ENCODE measurements at places on chromosomes 2 and 18.

GRCh38 chr2:184783576-184783975, 185.2 kb downstream of the ZNF804A start:
- no peak for DNase-seq

DNA sequence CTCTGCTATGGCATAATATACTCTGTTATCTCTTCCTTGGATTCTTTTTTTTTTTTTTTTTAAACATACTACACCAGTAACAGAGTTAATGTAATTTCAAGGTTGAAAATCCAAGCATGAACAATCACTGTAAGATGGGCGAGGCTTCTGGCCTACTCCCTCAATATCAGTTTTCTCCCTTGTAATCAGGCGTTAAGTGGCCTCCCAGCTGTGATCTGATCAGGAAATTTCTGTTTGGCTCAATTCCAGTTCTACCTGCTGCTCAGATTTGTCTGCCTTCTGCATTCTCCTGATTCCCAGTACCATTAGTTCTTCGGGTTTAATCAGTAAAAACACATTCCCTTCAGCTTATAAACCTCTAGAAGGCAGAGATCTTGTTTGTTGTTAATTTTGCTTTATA, 18.6 kb downstream of the PRKD3 start:
- no peak for DNase-seq

DNA sequence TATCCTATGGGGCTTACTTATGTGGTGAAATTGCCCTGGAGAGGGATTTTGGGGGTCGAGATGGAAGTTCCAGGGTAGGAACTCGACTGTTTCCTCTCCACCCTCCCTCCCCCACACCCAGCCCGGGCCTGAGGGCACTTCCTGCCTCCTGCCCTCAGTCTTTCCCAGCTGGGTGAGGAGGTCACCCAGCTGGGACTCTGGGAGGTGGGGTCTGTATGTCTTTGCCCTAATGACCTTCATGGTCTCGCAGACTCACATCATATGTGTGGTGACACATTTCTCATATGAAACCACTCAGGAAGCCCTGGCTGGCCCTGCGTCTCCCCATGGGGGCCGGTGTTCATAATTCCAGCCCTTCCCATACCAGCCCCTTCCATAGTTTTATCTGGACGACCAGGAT, 12.4 kb downstream of the ATOH8 start:
- DNase-seq = no peak

GRCh38 chr2:18787726-18788125, 198.4 kb upstream of the NT5C1B start:
- DNase-seq = no peak

GRCh38 chr2:129888896-129889295, 90.6 kb upstream of the RAB6C start:
- no peak for DNase-seq

- no peak for DNase-seq
Measured at GRCh38 chr2:29615183-29615582, 306.2 kb downstream of the ALK start.
